ENCODE measurements at places on chromosomes 16 and 17. TPM values are rescaled to one million over a fixed set of nuclear protein-coding genes. Genes with fewer than 3 reads are reported as not detected.

GRCh38 chr16:85379041-85380001, 233.8 kb upstream of the GSE1 start:
- H3K36me3 ChIP-seq = no peaks in the 10 kb centered on the region
- peaks cover 14% of the 10 kb centered on the region for H3K4me1 ChIP-seq
- no peak for DNase-seq

The PTX4 gene
- total RNA-seq = not detected

DNA sequence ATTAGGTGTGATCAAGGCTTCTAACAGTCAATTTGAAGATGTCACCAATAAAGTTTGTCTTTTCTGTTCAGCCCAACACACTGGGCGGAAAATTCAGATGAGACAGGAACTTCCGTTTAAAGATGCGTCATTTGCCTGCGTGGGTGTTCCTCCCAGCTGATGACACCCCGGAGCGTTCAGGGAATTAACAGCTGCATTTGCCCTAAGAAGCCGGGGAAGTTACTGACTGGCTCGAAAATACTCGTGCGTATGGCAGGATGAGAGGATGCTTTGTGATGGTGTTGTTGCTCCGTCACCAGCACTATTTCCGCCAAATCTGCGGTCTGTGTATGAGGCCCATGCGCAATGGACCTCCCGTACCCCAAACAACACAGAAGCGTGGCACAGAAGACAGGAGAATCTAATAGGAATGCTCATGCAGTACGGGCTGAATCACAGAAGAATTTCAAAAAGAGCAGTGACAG, 11.9 kb upstream of the PVALEF start:
- H3K27ac ChIP-seq = no peak overlapping the region
- no peaks in the 10 kb centered on the region for H3K27me3 ChIP-seq
- no peaks in the 10 kb centered on the region for H3K4me1 ChIP-seq
- no peak for DNase-seq
- H3K4me3 ChIP-seq = no peak overlapping the region
- no peaks in the 10 kb centered on the region for H3K36me3 ChIP-seq

- no peaks in the 10 kb centered on the region for H3K36me3 ChIP-seq
- no peaks in the 10 kb centered on the region for H3K27me3 ChIP-seq
- no peaks in the 10 kb centered on the region for H3K4me1 ChIP-seq
- no peak for DNase-seq
- peak overlapping the region; percentile 51 for H3K27ac ChIP-seq
These were observed 678 bp downstream of the SRP68 start for GRCh38 chr17:76071531-76072147.

Data from pancreas (tissue), 10 donors.